ENCODE measurements at places on chromosomes 4 and X. TPM values are rescaled to one million over a fixed set of nuclear protein-coding genes. Genes with fewer than 3 reads are reported as not detected.

GRCh38 chr4:36326476-36327029, 45.1 kb downstream of the DTHD1 start:
- no peak for DNase-seq

GRCh38 chr4:81919810-81920209, 448.1 kb upstream of the RASGEF1B start:
- no peak for DNase-seq

- DNase-seq, result no peak
These were observed 60.7 kb upstream of the ABCG2 start for GRCh38 chr4:88219099-88219498.

Gene SFRP2
- not detected for total RNA-seq

DNA sequence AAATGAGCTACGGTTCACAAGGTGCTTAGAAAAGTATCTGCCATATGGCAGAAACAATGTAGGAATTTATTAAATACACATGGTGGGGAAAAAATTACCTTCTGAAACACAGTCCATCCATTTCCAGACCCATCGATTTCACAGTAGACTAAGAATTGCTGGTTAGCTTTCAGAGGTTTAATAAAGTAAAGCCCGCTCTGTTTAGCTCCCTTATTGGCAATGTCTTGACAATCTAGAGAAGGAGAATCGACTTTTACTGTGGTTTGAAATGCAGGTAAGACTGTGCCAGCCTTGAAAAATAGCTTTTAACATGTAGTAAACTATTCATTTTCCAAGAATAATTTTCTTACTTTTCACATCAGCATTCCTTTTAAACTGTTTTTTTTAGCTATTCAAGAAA, 2.9 kb downstream of the FGG start:
- no peak for DNase-seq

Gene PASD1
- not detected for total RNA-seq

Gene CLIC2
- total RNA-seq, result 0.65 TPM

GRCh38 chrX:13074297-13075262, 30.2 kb upstream of the FAM9C start:
- DNase-seq, result no peak

Gene NKRF
- 14.7 TPM for total RNA-seq

Gene GPR82
- not detected for total RNA-seq

Gene OTC
- not detected for total RNA-seq

DNA sequence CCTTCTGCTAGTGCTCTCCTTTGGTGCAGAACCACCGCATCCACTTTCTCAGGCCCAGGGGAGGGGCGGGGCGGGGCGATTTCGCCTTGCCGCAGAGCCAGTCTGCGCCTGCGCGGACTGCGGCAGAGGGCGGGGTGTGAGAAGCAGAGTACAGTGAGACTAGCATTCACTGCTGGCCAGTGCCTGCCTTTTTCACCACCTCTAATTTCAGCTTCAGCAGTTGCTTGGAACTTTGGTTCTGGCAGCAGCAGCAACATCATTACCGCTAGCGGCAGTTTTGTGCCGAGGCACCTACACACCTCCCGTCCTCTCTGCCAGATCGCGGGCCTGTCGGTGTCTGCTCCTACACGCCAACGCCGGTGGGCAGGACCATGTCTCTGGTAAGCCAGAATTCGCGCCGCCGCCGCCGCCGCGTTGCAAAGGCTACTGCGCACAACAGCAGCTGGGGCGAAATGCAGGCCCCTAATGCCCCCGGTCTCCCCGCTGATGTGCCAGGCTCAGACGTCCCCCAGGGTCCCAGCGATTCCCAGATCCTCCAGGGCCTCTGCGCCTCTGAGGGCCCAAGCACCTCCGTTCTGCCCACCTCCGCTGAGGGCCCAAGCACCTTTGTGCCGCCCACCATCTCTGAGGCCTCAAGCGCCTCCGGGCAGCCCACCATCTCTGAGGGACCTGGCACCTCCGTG, at the start of gene MAGEE1:
Gene MAGEE1 (plus strand): TSS at position 151 of the 683 bp plus-strand sequence. CDS start 221 bp downstream, at position 372.
- DNase-seq, result peak; percentile 85

GRCh38 chrX:43702660-43703059, 46.6 kb downstream of the MAOA start:
- DNase-seq, result no peak

GRCh38 chrX:9980927-9981326, 13.8 kb downstream of the CLDN34 start:
- no peak for DNase-seq

DNA sequence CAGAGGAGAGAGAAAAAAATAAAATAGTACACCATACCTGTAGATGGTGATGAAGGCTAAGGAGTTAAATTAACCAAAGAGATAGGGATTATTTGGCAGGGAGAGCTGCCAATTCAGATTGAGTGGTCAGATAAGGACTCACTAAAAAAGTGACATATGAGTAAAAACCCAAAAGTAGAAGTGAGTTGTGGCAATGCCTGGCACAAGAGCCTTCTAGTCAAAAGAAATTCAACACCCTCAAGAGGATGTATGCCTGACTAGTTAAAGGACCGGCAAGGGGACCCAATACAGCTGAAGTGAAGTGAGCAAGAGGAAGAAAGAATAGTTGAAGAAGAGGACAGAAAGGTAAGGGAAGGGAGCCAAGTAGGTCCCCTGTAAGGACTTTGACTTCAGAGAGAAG, 34.9 kb downstream of the ELF2 start:
- DNase-seq, result no peak

- DNase-seq, result no peak
These were observed 203.6 kb upstream of the PPARGC1A start for GRCh38 chr4:24093446-24093845.

DNA sequence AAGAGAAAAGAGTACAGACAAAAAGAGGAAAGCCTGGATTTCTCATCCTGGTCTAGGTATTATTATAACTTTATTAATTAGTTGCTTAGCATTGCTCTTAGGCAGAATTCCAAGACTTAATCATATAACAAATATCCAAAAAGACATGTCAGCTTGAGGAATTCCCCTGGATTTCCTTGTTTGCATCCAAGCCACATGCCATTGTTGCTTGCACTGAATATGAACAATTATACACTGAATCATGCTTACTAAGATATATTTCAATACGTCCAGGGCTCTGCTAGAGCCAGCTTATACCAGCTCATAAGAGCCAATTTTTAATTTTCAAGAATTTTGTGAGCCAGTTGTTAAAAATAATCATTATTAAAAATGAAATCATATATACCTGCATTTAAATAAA, 5.5 kb upstream of the TLR10 start:
- no peak for DNase-seq

Gene MSX1
- total RNA-seq, result not detected

Gene GUCY1B1
- total RNA-seq, result not detected

GRCh38 chrX:133308499-133308897, 90.3 kb upstream of the TFDP3 start:
- no peak for DNase-seq

GRCh38 chr4:15673337-15673736, 8.3 kb upstream of the FAM200B start:
- DNase-seq, result no peak

Gene SHROOM3
- total RNA-seq, result not detected

- no peak for DNase-seq
These were observed 243.9 kb upstream of the WDFY3 start for GRCh38 chr4:85210353-85210752.

- no peak for DNase-seq
These were observed 475.5 kb upstream of the FGF16 start for GRCh38 chrX:76971393-76972376.

Gene ADRA2C
- total RNA-seq, result not detected

DNA sequence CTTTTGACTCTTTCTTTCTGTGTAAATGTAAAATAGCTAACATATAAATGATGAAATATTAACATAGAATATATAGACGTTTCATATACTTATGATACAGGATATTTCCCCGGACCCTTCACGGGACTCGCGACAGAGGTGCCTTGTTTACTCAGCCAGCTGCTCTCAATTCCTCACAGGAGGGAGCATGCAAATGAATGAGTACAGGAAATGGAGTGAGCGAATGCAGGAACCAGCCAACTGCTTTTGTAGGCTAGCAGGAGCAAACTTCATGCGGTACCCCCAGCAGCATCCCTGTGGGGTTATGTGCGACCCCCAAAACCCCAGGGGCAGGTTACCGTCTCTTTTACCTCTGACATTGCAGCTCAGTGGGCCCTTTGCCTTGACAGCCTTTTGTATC, 110.3 kb upstream of the PDHA2 start:
- no peak for DNase-seq

Gene NWD2
- not detected for total RNA-seq

DNA sequence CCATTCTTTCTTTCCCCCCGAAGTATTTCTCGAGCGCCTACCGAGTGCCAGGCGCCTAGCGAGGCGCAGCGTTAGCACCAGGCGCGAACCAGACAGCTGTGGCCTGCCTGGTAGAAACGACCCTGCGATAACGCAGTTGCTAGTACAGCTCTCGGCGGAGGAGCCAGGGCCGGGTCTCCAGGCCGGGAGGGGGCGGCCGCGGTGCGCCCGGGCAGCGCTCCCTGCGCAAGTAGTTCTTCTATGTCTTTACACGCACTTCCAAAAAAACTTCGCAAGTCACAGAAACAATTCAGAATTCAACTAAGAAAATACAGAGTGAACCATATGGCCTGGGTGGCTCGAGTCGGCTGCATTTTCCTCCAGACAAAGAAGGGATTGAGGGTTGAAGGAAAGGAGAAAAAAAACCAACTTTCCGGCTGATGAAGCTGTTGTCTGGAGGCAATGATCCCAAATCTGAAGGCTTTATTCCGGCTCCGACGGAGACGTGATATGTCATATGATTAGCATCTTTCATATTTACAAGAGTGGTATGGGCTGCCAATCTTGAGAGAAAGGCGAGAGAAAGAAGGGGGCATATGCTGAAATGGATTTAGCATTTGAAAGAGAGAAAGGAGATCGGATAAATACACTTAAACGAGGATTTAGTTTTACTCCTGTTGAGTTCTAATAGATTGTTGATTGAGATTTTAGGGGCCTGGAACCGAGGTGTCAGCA, 7.2 kb upstream of the NEUROG2 start:
- no peak for DNase-seq

Gene PRSS48
- not detected for total RNA-seq

Gene PCDH10
- total RNA-seq, result not detected

Gene DRD5
- total RNA-seq, result not detected

Gene GCNA
- 5.3 TPM for total RNA-seq

GRCh38 chr4:159420162-159421057, 317.5 kb downstream of the RAPGEF2 start:
- no peak for DNase-seq

DNA sequence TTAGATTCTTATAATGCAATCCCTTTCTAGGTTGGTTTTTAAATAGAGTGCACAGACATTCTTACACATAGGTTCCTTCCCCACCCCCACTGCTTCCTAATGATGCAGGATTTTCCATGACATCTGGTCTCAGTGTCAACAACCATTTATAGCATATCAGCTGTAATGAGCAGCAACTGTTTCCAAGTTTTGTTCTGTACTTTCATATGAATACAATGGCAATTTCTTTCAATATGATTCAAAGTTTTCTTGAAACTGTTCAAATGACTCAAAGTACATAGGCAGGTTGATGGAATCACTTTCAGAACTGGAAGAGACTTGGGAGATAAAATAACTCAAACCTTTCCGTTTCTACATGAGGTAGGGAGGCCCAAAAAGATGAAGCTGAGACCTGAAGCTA, 220.7 kb downstream of the CAMK2D start:
- no peak for DNase-seq

DNA sequence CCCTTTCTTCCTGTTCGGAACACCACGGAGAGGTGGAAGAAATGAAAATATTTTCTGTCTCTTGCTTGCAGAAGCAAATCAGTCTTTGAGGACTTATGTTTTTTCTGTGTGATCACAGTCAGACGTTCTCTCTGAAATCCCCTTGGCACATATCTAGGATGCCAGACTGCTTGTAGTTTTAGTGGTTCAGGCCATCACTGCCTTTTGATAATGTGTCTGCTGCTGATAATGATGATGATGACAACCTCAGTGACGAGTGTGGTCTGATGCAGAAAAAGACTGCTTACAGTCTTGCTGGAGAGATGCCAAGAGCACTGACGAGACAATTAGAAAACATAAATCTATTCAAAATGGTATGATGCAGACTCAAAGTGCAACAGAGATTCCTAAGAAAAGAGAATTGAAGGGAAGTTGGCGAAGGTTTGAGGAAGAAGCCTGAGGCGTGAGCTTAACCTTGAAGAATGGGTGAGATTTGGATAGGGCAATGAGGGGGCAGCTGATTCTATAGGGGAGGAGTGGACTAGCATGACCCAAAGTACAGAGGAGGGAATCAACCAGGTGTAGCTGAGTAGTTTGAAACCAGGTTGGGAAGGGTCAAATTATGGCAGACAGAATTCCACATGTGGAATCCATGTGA, 7.9 kb downstream of the RAB33A start:
- no peak for DNase-seq

DNA sequence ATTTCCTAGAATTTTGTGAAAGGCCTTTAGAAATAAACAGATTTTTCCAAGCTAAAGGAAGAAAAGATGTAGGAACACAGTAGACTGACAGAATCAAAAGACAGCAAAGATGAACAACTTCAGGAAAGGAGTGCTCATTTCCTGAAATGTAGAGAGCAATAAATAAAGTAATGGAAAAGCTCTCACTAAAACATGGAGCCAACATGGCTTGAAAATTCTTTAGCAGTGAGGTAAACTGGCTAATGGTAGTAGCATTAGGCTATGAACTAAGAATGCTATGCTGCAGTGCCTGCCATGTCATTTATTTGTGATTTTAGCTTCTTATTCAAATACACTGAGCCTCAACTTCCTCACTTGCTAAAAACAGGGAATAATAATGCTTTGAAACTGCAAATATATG, 108.7 kb downstream of the IQCM start:
- no peak for DNase-seq

Gene NXF3
- not detected for total RNA-seq

GRCh38 chr4:78056265-78057129, 626 bp upstream of the FRAS1 start:
- DNase-seq, result peak; percentile 38

Measured in activated CD4-positive, alpha-beta memory T cell treated with anti-CD3 and anti-CD28 coated beads, Interleukin-2, amount 10 ng/mL, durations not matched to agents 7 days and 5 days (primary cell).